NCI-H187 (cell line): ENCODE measurements at places on chromosomes 16 and 17.
A peak's percentile ranks its signal among the peaks of the same experiment; 100 is the strongest.

- DNase-seq = no peak
Observed at GRCh38 chr16:15498427-15499175, 64.2 kb downstream of the BMERB1 start.

- peak; percentile 46 for DNase-seq
Observed at GRCh38 chr16:81515281-81515680, 70.7 kb downstream of the CMIP start.

DNA sequence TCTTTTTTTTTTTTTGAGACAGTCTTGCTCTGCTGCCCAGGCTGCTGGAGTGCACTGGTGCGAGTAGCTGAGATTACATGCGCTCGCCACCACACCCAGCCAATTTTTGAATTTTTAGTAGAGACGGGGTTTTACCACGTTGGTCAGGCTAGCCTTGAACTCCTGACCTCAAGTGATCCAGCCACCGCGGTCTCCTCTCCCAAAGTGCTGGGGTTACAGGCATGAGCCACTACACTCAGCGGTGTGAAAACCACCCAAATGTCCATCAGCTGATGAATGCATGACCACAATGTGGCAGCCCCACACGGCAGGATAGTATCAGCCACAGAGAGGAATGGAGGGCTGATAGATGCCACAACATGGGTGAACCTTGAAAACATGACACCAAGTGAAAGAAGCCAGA is 2.1 kb downstream of the P2RX5 start:
- DNase-seq = no peak

DNA sequence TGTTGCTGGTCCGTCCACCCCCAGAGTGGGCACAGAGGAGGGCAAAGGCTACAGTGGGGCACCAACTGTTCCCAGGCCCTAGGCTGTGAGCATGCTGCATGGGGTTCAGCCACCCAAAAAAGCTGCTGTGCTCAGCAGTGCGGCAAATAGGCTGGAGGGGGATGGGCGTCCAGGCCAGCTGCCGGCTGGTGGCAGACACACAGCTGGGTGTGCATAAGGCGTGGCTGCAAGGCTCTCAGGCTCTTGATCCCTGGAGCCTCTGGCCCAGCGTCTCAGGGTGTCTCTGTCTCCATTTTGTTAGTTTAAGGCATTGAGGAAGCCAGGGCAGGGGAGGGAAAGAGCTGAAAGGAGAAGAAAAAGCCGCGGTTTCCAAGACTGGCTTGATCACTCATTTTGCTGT is 8.8 kb downstream of the RPL19 start:
- DNase-seq = peak; percentile 61

GRCh38 chr17:15447928-15448579 is 19.4 kb downstream of the CDRT4 start:
- DNase-seq = no peak

GRCh38 chr17:37106049-37106448 is 157.3 kb downstream of the AATF start:
- DNase-seq = no peak

DNA sequence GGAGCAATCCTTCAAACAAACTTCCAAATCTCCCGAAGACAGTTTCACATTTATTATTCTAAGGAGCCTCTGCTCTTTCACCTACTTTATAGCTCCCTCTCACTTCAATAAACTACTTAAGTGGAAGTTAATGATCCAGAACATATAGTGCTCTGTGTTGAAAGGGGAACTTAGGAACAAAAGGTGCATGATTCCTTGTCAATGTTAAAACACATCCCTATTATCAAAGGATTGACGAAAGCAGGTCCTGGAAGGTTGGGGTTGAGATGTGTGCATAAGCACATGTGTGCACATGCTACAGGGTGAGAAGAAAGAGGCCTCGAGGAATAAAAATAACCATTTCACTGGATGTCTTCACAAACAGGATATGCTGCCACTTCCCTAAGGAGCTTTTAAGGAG is 170.3 kb downstream of the SLC39A11 start:
- DNase-seq = peak; percentile 20

GRCh38 chr17:40612599-40613244 is 34.9 kb downstream of the SMARCE1 start:
- no peak for DNase-seq

- DNase-seq = no peak
Observed at GRCh38 chr16:49353680-49354079, 19.9 kb upstream of the C16orf78 start.

DNA sequence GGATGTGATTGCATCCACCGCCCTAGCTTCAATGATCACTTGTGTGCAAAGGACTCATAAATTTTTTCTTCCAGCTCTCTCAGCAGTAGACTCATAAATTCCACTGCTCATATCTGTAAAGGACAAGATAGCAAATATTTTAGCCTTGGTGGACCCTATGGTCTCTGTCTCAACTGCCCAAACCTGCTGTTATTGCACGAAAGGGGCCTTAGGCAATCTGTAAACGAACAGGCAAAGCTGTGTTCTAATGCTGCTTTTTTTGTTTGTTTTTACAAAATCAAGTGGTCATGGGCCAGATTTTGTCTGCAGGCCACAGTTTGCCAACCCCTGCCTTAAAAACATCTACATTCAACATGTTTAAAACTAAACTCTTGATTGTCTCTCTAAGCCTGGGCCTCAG is 34.1 kb downstream of the FAM20A start:
- no peak for DNase-seq

- DNase-seq = no peak
Observed at GRCh38 chr16:54932737-54933254, 2.1 kb downstream of the IRX5 start.

GRCh38 chr16:79751471-79752184 is 151.1 kb upstream of the MAF start:
- DNase-seq = no peak

GRCh38 chr17:76558198-76559095 is 18.6 kb downstream of the PRCD start:
- no peak for DNase-seq

DNA sequence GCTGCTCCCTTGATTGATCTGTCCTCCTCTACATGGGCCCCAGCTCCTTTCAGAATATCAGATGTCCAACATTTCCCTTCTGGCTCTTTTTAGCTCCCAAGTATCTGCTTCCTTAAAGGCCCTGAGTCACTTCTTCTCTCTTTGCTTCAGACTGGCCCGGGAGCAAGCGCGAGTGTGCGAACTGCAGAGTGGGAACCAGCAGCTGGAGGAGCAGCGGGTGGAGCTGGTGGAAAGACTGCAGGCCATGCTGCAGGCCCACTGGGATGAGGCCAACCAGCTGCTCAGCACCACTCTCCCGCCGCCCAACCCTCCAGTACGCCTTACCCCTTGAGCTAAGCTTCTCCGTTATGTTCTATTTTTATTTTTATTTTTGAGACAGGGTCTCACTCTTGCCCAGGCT is 12.3 kb downstream of the CNTROB start:
- DNase-seq = no peak

DNA sequence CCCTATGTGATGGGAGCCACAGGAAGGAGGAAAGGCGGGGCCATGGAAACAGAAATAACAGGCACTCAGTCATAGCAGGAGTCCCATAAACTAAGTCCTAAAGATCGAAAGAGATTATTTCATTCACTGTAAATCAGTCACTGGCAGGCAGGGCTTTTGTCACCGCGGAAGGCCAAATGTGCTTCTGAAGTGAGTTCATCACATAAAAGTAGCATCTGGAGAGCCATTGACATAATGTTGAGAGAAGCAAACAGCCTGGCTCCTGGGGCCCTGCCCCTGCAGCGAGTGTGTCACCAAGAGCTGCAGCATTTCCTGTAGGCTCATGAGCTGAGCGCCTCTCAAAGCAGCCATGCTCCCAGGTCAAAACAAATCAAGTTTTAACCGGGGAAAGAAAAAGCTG is 476.2 kb downstream of the HAPSTR1 start:
- peak; percentile 10 for DNase-seq

DNA sequence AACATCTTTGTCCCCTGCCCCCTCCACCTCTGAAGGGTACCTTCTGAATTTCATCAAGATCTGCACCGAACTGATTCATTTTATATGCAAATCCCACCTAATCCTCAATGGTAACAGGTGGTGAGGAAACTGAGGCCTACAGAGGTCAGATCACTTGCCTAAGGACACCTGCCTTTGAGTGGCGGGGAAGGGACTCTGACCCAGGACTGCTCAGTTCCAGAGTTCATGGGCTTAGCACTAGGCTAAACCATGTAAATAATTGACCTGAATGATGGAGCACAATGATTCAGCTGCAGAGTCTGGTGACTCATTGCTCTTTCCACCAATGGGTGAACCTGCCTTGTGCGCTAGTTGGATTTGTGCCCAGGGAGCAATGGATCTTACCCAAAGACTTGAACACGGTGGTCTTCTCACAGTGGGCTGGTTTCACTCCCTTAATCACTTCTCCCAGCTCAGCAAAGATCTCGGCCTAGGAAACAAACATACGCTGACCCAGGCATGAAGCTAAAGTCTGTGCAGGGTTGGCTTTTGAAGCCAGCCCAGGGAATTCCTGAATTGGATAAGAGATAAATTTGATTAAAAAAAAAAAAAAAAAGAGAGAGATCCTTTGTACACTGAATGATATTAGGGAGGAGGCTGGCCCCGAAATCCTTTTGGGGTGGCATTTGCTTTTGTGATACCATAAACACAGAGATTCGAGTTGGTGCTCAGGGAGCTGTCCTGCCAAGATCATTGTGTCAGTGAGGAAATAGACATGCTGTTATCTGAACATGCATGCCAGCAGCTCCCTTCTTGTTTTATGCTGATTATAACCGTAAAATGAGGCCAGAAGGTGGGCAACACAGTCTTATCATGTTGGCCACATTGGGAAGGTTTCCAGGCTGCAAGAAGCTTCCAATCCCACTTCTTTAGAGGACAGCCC is 17.0 kb downstream of the CRYM start:
- no peak for DNase-seq

GRCh38 chr16:69340095-69340644 is 598 bp downstream of the NIP7 start:
- no peak for DNase-seq

GRCh38 chr17:78884148-78884825 is 18.7 kb downstream of the CEP295NL start:
- no peak for DNase-seq

DNA sequence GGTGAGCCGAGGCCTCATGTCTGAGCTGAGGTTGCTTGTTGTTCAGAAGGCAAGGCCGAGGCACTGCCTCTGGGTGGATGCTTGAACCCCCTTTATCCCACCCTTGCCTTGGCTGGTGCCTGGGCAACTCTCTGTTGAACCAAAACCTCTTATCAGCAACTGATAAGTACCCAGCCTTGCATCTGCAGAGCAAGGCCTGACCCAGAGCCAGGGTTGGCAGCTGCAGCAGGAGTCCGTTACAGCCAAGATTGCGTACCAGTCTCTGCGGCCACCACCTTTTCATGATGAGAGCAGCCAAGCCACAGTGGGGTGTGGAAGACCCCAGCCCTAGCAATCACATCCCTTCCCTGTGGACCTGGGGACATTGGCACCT is 118.3 kb downstream of the RAB11FIP4 start:
- no peak for DNase-seq

DNA sequence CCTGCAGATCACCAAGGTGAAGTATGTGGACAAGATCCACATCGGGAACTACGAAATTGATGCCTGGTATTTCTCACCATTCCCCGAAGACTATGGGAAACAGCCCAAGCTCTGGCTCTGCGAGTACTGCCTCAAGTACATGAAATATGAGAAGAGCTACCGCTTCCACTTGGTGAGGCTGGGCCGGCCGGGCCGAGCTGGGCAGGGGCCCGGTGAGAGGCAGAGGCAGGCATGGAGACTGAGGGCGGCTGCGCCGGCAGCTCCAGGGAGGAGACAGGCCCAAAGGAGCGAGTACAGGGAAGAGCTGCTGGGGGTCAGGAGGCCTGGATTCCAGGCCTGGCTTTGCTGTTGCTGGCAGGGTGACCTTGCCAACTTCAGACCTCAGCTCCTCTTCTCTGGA is 8.3 kb downstream of the PRSS8 start:
- no peak for DNase-seq

GRCh38 chr17:34252095-34252443 is 3.0 kb upstream of the CCL2 start:
- DNase-seq = no peak

DNA sequence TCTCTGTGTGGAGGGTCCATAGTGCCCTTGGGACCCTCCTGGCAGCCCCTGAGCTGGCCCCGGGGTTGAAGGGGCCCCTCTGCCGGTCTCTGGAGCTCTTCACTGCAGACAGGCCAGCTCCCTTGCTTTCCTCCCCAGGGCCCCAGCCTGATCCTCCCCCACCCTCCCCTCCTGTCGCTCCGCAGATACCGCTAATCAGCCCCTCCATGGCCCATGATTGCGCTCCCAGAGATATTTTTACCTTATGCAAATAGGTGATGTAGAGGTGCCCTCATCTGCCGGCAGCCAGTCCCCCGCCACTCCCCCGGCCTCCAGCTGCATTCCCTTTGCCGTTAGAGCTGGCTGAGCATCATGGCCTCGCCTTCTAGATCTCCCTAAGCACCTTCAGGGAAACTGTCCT is 9.2 kb downstream of the MMP15 start:
- no peak for DNase-seq

GRCh38 chr16:59859676-59860402 is 1125.7 kb upstream of the GOT2 start:
- DNase-seq = no peak

- DNase-seq = no peak
Observed at GRCh38 chr17:60899115-60899514, 221.5 kb downstream of the BCAS3 start.

GRCh38 chr16:19118938-19119431 is 5.2 kb downstream of the ITPRIPL2 start:
- DNase-seq = no peak

- no peak for DNase-seq
Observed at GRCh38 chr16:4004206-4004605, 112.0 kb downstream of the ADCY9 start.

- DNase-seq = no peak
Observed at GRCh38 chr17:20207262-20207985, 198.3 kb downstream of the SPECC1 start.

GRCh38 chr17:80716986-80717719 is 172.5 kb downstream of the RPTOR start:
- no peak for DNase-seq

DNA sequence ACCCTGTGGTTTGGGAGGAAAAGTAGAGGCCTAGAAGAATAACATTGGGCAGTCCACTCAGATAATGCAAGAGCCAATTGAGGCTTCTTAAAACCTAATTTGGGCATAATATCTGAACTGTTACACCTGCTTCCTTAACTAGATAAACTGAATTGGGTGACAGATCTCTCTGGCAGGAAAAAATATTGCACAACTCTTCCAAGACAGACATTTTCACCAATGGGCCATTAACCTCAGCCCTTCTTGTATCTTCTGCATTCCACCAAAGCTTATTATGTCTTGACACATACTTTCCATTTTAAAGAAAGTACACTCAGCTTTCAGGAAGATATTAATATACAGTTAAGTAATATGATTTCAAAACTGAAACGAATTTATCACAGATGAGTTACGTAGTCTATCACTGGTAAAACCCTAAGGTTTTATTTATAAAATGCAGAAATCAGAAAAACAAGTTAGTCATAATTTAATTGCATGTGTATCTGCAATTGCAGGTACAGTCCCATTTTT is 79.9 kb upstream of the MON1B start:
- no peak for DNase-seq
